ENCODE measurements at places on chromosomes 2 and 18. TPM values are rescaled to one million over a fixed set of nuclear protein-coding genes. Genes with fewer than 3 reads are reported as not detected.
A peak's percentile ranks its signal among the peaks of the same experiment; 100 is the strongest.

DNA sequence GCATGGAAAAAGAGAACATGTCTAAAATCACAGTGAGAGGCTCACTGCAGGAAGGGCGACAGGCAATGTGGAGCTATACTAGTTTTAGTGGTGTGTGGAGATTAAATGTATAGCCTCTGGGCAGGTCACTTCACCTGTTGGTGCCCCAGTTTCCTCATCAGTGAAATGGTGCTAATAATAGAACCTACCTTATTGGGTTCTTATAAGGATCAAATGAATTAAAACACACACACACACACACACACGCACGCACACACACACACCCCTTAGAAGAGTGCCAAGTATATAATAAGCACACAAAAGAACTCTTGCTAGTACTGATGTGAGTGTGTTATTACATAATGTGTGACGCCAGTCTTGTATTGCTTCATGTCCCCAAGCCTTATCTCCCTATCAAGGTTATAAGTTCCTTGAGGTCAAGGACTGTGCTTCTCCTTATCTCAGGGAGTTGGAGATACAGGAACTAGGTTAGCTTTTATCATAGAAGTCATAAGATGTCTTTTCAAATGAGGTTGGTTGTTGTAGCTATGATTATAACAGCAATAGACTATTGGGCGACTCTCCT is 98.0 kb upstream of the CXCR4 start:
- no peaks in the 10 kb centered on the region for H3K4me1 ChIP-seq
- no peak for DNase-seq
- no peaks in the 10 kb centered on the region for H3K27me3 ChIP-seq
- no peaks in the 10 kb centered on the region for H3K36me3 ChIP-seq
- no peak overlapping the region for H3K27ac ChIP-seq

DNA sequence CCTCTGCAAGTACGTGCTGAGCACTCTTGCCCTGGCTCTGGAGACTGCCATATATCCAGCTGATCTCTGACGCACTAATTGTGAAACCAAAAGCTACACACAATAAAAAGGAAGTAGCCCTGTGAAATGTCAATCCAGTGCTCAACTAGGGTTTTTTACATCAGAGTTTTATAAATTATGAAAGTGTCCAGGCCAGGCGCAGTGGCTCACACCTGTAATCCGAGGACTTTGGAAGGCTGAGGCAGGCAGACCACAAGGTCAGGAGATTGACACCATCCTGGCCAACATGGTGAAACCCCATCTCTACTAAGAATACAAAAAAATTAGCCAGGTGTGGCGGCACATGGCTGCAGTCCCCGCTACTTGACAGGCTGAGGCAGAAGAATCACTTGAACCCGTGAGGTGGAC is 24.5 kb upstream of the PEX13 start:
- H3K27ac ChIP-seq: no peak overlapping the region
- no peaks in the 10 kb centered on the region for H3K36me3 ChIP-seq
- H3K4me3 ChIP-seq: no peak overlapping the region

Gene G6PC2
- total RNA-seq: not detected

DNA sequence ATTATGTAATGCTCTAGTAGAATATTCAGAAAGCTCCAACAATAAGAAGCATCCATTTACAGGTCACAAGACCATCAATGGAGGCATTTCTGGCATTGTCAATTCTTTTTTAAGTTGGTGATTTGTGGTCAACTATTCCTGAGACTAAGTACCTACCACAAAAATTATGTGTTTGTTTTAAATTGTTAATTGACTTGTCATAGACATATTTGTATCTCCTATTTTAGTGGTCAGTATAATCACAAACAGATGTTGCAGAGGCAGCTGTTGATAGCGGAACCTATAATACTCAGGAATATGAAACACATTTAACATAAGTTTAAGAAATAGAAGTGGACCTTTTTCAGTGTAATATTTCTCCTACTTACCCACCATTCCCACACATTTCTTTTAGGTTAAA is 430.1 kb downstream of the CCDC85A start:
- H3K27me3 ChIP-seq: no peaks in the 10 kb centered on the region
- H3K36me3 ChIP-seq: no peaks in the 10 kb centered on the region
- H3K4me1 ChIP-seq: no peaks in the 10 kb centered on the region
- no peak overlapping the region for H3K4me3 ChIP-seq

Gene DAPL1
- total RNA-seq: not detected

Gene PRR30
- not detected for total RNA-seq

- DNase-seq: peak; percentile 47
- H3K4me1 ChIP-seq: peaks cover 14% of the 10 kb centered on the region
- no peaks in the 10 kb centered on the region for H3K27me3 ChIP-seq
- peak overlapping the region; percentile 36 for H3K27ac ChIP-seq
Observed at GRCh38 chr18:31274931-31275330, 43.0 kb upstream of the DSG1 start.

Gene MAPK4
- 2.0 TPM for total RNA-seq

GRCh38 chr2:165401285-165401852 is 68.1 kb upstream of the CSRNP3 start:
- no peak for DNase-seq
- no peak overlapping the region for H3K27ac ChIP-seq
- no peak overlapping the region for H3K4me3 ChIP-seq
- H3K4me1 ChIP-seq: peaks cover 6% of the 10 kb centered on the region
- no peaks in the 10 kb centered on the region for H3K36me3 ChIP-seq

GRCh38 chr2:173981520-173981919 is 16.3 kb upstream of the SP3 start:
- no peaks in the 10 kb centered on the region for H3K27me3 ChIP-seq
- H3K27ac ChIP-seq: no peak overlapping the region
- H3K4me1 ChIP-seq: peaks cover 3% of the 10 kb centered on the region
- no peaks in the 10 kb centered on the region for H3K36me3 ChIP-seq

DNA sequence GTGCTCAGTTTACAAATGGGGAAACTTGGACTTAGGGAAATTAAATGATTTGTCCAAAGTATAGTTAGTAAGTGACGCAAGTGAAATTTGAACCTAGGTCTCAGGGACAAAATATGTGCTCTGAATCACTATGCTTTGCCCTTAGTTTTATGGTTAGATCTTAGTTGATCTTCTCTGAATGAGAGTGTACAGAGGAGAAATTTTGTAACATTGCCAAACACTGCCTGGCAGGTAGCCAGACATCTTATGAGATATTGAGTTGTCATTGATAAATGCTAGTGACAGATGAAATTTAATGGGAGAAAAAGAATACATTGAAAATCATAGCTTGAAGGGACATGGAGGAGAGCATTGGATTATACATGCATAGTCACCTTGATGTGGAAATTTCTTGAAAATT is 91.4 kb downstream of the GALNT1 start:
- no peaks in the 10 kb centered on the region for H3K36me3 ChIP-seq
- H3K27me3 ChIP-seq: no peaks in the 10 kb centered on the region
- H3K27ac ChIP-seq: no peak overlapping the region
- no peaks in the 10 kb centered on the region for H3K4me1 ChIP-seq
- DNase-seq: no peak
- H3K4me3 ChIP-seq: no peak overlapping the region

Gene TMEM37
- total RNA-seq: 17.3 TPM

Measured in Peyer's patch (tissue), 4 donors.